ENCODE measurements at places on chromosomes 13 and 19.
A peak's percentile ranks its signal among the peaks of the same experiment; 100 is the strongest.

DNA sequence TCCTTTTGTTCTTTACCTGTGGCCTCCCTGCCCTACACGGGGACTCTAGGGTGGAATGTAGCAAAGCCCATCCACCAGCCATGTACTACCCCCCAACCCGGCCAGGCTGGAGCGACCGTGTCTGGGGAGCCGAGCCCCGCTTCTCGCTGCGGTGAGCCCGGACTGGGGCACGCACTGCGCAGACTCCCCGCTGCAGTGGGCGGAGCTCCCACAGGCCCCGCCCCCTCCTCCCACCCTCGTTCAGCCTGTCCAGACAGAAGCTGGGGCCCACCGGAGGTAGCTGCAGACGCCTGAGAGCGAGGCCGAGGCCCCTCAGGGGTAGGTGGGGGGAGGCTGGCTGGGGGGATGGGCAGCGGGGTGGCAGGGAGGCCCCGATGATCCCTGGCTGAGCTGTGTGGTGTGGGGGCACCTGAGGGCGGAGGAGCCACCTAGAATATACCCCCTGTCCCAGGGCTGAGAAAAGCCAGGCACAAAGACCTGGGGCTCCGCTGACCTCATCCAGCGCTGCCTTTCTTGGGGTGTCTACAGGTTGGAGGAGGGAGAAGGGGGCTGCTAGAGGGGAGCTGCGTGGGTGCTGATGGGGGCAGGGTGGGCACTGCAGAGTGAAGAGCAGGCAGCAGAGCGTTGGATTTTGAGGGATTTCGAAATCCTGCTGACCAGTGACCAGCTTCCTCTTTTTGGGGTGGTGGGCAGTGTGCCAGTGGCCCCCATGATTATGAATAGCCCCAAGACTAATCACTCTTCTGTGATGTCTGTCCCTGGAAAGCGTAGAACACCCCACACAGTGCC, 17.3 kb downstream of the PLD3 start:
- no peak for DNase-seq

GRCh38 chr19:7862413-7862951, 11.7 kb downstream of the PRR36 start:
- DNase-seq, result no peak

GRCh38 chr13:24910502-24911132, 146.6 kb downstream of the RNF17 start:
- DNase-seq, result no peak

DNA sequence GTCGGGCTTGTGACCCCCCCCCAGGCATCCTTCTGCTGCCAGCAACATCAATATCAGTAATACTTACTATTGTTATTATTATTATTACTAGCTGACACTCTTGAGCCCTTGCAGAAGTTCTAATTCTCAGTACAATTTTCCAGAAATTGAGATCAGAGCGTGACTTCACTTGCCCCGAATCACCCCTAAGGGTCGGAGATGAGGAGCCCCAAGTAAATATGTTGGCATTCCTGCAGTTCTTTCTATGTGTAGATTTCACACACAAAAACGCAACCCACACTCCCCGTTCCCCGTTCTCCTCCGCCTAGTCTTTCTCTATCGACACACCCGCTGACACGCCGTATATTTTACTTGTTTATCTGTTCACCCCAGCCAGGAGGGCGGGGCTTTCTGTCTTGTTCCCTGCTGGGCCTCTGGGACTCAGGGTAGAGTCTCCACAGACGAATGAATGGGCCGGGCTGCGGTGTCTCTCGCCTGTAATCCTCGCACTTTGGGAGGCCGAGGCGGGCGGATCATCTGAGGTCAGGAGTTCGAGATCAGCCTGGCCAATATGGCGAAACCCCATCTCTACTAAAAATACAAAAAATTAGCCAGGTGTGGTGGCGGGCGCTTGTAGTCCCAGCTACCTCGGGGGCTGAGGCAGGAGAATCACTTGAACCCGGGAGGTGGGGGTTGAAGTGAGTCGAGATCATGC, 14.7 kb downstream of the TLE5 start:
- DNase-seq, result peak; percentile 20

DNA sequence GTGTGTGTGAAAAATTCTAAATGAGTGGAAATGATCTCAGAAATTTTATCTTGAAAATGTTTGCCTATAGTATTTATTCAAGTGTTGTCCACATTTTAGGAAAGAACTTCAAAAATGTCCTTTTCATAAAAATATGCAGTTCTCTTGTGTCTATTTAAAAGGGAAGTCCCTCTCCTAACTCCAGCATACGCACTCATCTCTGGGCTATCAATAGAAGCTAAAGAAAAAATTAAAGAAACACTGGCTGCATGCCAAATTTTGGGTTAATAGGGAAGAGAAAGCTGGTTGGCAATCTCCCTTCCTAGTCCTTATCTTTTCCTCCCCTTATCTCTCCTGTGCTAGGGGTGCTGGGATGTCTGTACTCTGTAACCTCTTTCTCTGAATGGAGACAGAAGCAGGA, 313.3 kb downstream of the ENOX1 start:
- DNase-seq, result no peak

- DNase-seq, result no peak
Measured at GRCh38 chr19:47236072-47236675, 5.2 kb upstream of the BBC3 start.

- peak; percentile 42 for DNase-seq
Measured at GRCh38 chr13:45989607-45990006, 62.9 kb downstream of the ZC3H13 start.

DNA sequence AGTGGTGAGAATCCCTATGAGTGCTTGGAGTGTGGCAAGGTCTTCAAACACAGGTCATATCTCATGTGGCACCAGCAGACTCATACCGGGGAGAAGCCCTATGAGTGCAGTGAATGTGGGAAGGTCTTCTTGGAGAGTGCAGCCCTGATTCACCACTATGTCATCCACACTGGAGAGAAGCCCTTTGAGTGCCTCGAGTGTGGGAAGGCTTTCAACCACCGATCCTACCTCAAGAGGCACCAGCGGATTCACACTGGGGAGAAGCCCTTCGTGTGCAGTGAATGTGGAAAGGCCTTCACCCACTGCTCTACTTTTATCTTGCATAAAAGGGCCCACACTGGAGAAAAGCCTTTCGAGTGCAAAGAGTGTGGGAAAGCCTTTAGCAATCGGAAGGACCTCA, 18.7 kb upstream of the AURKC start:
- DNase-seq, result no peak

DNA sequence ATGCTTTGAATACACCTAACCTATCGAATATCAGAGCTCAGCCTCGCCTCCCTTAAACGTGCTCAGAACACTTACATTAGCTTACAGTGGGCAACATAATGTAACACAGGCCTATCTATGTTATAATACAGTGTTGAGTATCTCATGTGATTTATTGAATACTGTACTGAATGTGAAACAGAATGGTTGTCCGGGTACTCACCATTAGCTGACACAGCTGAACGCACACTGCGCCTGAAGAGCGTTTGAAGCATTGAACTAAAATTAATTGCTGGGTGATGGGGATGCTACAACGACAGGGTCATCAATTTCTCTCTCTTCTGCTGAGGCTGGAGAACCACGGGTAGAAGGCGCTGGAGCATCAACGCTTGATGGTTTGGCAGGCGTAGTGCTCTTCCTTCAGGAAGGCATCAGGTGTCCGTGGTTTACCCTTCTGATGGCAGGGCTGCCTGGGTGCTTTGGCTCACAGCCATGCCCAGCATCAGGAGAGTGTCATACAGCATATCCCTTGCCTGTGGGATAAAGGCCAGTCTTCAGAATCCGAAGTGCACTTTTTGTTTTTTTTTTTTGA, 46.9 kb upstream of the UBE2L5 start:
- DNase-seq, result no peak

- DNase-seq, result no peak
Measured at GRCh38 chr19:49700563-49700962, 9.6 kb downstream of the CPT1C start.

DNA sequence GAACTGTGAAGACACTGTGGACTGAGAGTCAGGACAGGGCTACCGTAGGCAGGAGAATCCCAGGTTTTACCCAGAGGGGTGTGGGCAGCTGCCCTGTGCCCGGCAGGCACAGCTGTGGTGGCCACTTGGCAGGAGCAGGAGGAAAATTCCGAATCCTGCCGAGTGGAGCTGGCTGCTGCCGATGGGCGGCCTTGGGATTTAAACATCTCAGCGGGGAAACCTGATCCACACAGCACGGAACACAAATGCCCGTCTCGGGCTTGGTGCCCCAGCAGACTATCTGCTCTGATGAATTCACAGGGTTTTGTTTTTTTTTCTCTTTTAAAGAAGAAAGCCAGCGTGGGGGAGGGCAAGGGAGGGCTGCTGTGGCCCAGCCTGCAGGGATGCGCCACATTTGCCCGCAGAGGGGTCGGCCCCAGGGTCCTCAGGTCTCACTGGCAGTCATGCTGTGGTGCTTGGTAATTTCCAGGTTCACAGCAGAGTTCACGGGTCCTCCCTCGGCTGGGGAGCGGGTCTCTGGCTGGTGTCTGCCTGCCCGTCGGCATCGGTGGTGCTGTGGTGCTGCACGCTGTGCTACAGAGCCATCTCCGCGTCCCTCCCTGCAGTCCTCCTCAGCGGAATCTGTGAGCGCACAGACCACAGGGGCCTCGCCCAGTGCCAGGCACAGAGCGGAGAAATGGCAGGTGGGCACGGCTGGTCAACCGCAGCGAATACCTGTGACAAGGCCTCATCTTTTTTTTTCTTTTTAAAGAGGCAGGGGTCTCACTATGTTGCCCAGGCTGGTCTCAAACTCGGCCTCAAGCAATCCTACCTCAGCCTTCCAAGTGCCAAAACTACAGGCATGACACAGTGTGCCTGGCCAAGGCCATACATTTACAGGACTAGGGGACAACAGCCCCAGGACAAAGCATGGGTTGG, 28.1 kb downstream of the MPND start:
- no peak for DNase-seq
